Cerebellar cortex (tissue), 1 donor: ENCODE measurements at places on chromosomes 2 and 18.

GRCh38 chr2:229098801-229099200 lies 172.3 kb downstream of the PID1 start:
- DNase-seq, result no peak

- no peak for DNase-seq
Measured at GRCh38 chr18:72846736-72847533, 20.9 kb downstream of the NETO1 start.

DNA sequence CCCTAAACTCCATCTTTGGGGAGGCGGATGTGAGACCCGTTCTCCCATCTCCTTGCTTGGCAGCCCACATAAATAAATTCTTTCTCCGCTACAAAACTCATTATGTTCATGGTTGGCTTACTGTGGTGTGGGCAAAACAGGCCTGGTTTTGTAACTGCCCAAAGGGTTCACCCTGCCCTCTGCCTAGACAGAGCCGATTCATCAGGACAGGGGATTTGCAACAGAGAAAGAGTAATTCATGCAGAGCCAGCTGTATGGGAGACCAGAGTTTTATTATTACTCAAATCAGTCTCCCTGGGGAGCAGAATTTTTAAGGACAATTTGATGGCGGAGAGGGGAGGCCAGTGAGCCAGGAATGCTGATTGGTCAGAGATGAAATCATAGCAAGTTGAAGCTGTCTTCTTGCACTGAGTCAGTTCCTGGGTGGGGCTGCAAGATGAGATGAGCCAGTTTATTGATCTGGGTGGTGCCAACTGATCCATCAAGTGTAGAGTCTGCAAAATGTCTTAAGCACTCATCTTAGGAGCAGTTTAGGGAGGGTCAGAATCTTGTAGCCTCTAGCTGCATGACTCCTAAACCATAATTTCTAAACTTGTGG lies 8.4 kb upstream of the RNF125 start:
- no peak for DNase-seq

- no peak for DNase-seq
Measured at GRCh38 chr2:58957188-58957840, 716.2 kb upstream of the FANCL start.

DNA sequence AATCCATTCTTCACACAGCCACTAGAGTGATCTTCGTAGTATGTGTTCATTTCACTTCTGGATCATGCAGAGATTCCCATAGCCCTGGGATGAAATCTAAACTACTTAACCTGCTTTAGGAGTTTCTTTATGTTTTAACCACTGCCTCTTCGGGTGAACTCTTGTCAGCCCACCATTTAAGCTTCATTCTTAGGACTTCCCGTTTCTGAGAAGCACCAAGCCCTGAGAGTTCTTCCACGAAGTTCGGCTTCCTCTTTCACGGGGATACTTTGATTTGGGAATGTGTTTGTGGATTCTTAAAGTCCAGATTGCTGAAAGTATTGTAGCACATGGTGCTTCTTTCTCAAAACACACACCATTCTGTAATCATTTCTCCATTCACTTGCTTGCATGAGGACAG lies 205.0 kb downstream of the UBE2E3 start:
- DNase-seq, result no peak

DNA sequence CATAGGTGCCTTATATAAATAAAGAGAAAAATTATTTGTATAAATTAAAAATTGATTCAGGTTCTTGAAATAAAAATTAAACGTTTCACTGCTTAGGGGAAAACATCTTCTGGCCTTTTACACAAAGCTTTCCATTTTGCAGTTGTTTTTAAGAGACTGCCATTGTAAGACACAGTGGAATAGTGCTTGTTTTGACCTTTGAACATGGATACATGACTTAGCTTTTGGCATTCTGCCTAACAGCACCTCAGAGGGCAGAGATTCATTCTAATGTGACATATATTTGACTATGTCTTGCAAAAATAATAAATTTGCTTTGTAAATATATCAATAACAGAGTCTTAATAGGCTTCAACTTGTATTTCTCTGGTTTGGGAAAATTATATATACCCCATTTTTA lies 142.1 kb downstream of the SLC4A10 start:
- DNase-seq, result no peak

- no peak for DNase-seq
Measured at GRCh38 chr2:240143276-240143675, 2.8 kb upstream of the OTOS start.

DNA sequence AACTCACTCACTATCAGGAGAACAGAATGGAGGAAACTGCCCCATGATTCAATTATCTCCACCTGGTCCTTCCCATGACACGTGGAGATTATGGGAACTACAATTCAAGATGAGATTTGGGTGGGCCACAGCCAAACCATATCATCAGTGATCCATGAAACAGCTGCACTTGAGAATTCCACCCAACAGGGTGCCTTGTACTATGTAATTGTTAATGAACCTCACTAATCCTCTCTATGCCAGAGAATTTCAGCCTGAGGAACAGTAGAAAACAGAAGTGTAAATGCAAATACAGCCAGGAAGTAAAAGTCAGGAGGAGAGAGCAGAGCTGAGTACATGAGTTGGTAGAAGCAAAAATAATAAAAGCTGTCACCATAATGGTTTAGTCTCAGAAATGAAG lies 261.4 kb downstream of the EPHA4 start:
- DNase-seq, result no peak

DNA sequence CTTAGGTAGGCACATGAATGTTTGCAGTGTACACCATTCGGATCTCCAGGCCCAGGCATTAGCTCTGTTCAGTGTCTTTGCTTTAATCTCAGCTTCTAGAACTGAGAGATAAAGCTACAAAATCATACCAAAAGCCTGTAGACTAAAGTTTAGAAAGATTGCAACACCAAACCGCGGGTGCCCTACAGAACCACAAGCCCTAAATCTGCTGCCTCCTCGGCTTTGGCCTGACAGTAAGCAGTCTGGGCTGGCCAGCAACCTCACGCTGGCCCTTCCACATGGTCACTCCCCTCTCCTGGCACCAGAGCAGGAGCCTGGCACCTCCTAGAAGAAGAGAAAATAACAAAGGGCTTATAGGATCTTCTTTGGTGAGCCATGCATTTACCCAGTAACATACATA lies 8.9 kb upstream of the OSR1 start:
- DNase-seq, result no peak

DNA sequence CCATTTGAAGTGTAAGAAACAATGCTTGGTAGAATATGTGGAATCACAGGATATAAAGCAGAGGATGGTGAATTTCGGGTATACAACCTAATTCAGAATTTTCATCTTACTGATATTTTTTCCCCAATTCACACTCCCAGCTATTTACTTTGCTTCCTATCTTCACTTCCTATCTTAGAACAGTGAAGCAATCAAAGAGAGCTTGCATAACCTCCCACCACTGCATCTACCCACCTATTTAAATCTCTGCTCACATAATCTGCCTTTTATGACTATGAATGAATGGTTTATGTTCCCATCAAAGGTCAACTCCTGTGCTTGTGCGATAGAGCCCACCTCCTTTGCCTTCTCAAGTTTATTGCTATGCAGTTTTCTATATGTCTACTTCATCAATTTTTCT lies 3.3 kb downstream of the RMDN2 start:
- no peak for DNase-seq

DNA sequence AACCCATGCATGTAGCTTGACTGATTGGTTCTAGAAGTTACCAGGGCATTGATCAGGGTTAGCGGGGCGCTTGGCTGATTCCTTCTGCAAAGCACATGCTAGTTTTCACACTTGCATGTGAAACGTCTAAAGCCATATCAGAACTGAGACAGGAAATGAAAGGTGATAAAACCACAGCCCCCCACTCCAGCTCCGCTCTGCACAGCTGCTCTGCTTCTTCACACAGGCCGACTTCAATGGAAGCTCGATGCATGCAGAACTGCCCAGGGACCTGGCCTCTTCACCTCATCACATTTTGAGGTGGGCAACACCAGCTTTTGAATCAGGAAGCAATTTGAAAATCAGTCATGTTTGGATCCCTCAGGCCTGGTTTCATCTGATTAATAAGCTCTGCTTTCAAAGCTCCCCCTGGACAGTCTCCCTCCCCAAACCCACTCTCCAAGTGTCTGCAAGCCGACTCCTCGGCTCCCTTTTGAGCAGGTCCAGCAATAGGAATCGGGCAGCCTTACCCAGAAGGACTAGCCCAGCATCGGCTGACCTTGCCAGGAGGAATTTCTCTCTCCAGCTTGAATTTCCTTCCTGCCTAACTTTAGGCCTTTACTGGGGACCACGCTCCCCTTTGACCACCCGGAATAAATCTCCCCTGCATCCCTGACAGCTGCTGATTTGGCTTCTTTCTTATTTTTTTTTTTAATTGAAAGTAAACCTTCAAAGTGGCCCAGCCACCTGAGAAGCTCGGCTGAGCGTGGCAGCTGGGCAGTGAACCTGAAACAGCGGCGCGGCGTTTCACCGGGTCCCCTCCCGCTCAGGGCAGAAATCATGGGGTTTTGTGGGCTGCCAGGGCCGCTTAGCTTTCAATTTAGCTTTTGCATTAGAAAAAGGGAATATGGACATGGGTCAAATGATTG lies 31.7 kb downstream of the HRH4 start:
- no peak for DNase-seq

- DNase-seq, result no peak
Measured at GRCh38 chr2:202046572-202046971, 12.9 kb downstream of the FZD7 start.

GRCh38 chr18:39647627-39648534 lies 2082.3 kb upstream of the CELF4 start:
- peak; percentile 21 for DNase-seq

GRCh38 chr2:20144861-20145260 lies 80.1 kb downstream of the SDC1 start:
- DNase-seq, result no peak

- no peak for DNase-seq
Measured at GRCh38 chr2:1965726-1966125, 221.4 kb upstream of the PXDN start.

DNA sequence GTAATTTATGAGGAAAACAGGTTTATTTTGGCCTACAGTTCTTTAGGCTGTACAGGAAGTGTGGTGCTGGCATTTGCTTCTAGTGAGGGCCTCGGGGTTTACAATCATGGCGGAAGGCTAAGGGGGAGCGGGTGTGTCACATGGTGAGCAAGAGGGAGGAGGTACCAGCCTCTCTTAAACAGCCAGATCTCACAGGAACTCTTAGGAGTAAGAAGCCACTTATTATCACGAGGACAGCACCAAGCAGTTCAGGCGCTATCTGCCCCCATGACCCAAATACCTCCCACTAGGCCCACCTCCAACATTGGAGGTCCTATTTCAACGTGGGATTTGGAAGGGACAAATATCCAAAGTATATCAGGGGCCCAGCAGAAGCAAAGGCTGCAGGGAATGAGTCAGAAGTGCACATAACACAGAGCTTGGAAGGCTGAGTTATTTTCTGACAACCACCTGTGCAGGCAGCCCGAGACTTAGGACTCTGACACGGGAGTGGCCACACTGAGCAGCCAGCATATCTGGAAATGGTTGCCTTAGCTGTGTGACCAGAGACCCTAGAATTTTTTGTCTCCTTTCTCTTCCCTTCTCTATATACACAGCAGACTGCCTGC lies 170.9 kb downstream of the PRPF40A start:
- no peak for DNase-seq

- DNase-seq, result no peak
Measured at GRCh38 chr2:195520671-195521155, 136.3 kb upstream of the SLC39A10 start.

- DNase-seq, result no peak
Measured at GRCh38 chr18:42459873-42460272, 504.8 kb downstream of the PIK3C3 start.

DNA sequence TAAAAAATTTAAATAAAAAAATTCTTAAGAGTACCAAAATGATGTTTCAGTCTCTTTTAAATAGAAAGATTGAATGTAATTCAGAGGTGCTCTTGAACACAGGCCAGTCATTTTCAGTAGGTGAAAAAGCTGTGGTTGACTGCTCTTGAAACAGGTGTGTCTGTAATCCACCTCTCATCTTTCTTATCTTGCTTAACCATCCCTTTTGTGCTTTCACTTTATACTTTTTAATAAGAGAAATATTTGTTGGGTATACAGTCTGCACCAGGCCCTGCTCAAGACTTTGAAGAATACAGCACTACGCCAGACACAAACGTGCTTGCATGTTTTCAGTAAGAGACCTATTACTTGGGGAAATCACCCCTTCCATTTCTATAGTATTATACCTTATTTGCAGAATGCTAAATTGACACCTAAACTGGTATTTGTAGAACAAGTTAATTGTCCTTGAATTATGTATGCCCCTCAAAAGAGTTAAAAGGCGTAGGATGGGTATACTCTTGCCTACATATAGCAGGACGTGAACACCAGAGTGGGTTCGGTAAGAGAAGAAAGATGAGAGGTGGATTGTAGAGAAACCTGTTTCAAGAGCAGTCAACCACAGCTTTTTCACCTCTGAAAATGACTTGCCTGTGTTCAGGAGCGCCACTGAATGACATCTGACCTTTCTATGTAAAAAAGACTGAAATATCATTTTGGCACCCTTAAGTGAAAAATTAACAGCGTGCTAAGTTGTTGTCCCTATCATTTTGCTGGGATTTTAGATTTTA lies 4.0 kb upstream of the RTN4 start:
- DNase-seq, result no peak

- DNase-seq, result no peak
Measured at GRCh38 chr2:6524691-6525474, 340.8 kb downstream of the CMPK2 start.

GRCh38 chr2:216683846-216684245 lies 11.5 kb downstream of the IGFBP5 start:
- no peak for DNase-seq

DNA sequence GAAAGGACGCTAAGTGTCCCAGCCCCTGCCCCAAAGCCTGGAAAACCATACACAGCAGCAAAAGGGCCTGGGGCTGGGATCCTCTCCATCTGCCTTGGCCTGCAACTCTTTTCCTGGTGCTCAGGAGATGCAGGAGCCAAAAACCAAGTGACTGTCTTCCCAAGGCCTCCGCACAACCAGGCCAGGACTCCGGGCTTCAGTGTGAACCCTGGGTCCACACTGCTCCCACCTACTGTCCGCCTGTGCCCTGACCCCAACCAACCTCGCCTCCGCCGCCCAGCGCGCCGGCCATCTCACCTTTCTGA lies 1.1 kb downstream of the FEV start:
- DNase-seq, result no peak

- no peak for DNase-seq
Measured at GRCh38 chr18:24346254-24346653, 51.4 kb downstream of the OSBPL1A start.

- no peak for DNase-seq
Measured at GRCh38 chr2:108553209-108553919, 19.1 kb downstream of the LIMS1 start.

- no peak for DNase-seq
Measured at GRCh38 chr18:10459587-10459986, 5.2 kb downstream of the APCDD1 start.

- DNase-seq, result no peak
Measured at GRCh38 chr2:157376041-157376440, 50.4 kb upstream of the ERMN start.

DNA sequence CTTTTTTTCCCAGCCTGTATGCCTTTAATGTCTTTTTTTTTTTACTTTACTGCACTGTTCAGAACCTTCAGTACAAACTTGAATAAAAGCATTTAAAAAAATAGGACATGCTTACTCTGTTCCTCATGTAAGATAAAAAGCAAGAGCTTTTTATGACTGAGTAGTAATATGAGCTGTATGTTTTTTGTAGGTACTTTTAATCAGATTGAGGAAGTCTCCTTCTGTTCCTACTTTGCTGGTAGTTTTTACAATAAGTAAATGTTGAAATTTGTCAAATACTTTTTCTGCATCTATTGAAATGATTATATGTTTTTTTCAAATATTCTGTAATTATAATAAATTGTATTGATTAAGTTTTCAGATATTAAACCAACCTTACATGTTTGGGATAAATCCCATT lies 189.8 kb downstream of the FAM210A start:
- DNase-seq, result no peak
